Stimulated activated CD4-positive, alpha-beta T cell treated with anti-CD3 and anti-CD28 coated beads, TNF-alpha, amount 100 ng/mL, for 4 hours (primary cell): ENCODE measurements at places on chromosomes 1 and 21.

DNA sequence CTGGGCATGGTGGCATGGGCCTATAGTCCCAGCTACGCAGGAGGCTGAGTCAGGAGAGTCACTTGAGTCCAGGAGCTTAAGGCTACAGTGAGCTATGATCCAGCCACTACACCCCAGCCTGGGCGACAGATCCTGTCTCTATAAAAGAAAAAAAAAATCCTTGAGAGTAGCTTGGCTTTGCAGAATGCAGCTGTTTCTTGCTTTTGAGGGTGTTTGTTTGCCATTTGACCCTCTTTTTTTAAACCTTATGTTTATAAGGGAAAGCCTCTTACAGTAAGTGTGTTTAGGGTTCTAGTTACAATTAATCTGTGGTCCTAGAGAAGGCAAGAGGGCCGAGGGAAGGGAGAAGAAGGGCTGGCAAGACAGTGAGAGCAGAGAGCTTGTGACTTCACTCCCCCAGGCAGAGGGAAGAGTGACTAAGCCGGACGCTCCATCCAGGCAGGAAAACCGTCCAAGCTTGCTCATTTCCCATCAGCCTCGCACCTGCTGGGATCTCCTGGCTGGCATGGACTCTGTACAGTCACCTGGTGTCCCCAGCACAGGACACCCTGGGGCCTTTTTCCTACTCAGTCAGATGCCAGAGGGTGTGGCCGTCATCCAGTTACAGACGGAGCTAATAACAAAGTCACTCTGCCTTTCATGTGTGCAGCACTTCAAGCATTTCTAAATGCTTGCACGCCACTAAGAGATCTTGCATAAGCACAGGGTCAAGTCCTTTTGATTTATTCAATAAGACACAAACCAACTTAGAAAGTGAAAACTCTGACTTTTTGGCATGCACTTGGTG is 55.5 kb upstream of the PSEN2 start:
- no peak for DNase-seq

DNA sequence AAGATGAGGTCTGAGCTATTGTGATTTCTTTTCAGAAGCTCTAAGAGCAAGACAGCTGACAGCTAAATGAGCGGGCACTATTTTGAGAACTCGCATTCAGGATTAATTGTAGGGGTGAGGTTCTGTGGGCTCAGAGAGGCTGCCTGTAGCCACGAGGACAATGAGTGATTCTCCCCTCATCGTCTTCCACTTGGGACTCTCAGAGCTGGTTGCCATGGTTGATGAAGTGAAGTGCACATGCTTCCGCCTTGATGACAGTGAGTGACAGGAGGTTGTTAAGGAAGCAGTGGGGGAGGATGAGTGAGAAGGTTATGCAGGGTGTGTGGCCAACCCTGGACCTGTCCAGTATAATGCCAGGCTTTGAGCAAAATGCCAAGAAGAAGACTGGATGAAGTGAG is 341.7 kb downstream of the PCP4 start:
- no peak for DNase-seq

- no peak for DNase-seq
Measured at GRCh38 chr1:1212780-1213344, 1.1 kb downstream of the TNFRSF4 start.

GRCh38 chr1:56180520-56181190 is 398.7 kb downstream of the PLPP3 start:
- DNase-seq: no peak

- no peak for DNase-seq
Measured at GRCh38 chr1:112754116-112754628, 39.0 kb upstream of the PPM1J start.

DNA sequence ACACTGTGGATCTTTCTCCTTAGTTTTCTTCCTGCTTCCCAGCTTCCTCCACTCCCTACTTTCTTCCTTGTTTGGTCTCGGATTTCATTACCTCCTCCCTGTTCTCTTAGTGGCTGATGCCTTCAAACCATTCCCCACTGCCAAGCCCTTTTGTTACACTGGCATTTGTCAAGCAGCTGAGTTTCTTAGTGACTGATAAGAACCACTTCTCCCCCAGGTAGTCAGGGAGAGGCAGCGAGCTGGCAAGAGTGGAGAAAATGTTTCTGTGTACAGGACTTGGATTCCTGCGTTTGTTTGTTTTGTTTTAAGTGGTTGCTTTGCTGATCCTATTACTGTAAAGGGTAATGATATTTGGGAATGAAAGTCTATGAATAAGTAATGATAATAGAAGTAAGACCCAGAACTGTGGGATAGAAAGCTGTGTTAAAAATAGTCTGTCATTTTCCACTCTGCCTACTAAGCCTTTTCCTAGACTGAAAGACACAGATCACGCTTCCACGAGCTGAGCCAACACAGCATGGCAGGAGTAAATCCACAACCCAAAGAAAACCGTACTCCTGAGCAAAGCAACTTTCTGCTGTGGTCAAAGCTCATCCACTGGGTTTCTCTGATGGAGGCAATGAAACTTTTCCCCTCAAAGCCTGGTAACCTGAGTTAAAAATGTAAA is 10.1 kb upstream of the SERTAD4 start:
- no peak for DNase-seq

GRCh38 chr21:41957991-41958766 is 4.4 kb upstream of the C2CD2 start:
- no peak for DNase-seq

GRCh38 chr1:115927971-115928370 is 48.3 kb upstream of the SLC22A15 start:
- no peak for DNase-seq

- no peak for DNase-seq
Measured at GRCh38 chr1:4025752-4026151, 125.7 kb upstream of the C1orf174 start.

DNA sequence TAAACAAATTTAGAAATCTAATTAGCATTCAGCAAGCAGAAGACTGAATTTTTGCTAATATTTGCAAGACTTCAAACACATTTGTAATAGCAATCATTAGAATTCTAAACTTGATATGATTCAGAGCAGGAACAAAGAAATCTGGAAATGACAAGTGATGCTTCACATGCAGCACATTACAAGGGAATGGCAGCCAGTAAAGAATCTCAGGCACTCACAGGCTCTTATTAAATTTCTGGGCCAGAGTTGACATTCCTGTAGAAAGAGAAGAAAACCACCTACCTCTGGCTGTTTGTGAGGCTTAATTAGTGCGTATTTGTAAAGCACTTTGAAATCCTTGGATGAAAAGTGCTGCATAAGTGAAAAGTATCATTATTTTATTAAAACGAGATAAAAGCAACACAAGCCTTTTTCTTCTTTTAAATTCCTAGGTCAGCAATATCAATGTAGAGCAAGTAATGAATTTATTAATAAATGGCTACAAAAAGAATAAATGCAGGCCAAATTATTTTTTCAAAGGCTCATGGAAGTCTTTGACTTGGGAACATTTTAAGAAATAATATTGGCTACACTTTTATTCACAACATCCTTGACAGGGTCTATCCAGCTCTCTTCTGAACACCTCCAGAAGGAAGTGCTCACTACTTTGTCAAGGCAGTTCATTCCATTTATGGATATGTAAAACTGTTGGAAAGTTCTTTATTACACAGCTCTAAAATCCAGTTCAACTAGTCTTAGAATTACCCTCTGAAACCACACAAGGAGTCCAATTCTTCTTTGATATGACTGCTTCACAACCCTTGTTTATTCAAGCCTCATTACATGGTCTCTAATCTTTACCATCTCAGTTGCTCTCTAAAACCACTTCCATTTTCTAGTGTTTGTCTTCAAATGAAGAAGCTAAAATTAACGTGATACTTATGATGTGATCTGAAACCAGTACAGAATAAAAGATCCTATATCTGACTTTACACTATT is 32.1 kb upstream of the SCYL3 start:
- DNase-seq: no peak

DNA sequence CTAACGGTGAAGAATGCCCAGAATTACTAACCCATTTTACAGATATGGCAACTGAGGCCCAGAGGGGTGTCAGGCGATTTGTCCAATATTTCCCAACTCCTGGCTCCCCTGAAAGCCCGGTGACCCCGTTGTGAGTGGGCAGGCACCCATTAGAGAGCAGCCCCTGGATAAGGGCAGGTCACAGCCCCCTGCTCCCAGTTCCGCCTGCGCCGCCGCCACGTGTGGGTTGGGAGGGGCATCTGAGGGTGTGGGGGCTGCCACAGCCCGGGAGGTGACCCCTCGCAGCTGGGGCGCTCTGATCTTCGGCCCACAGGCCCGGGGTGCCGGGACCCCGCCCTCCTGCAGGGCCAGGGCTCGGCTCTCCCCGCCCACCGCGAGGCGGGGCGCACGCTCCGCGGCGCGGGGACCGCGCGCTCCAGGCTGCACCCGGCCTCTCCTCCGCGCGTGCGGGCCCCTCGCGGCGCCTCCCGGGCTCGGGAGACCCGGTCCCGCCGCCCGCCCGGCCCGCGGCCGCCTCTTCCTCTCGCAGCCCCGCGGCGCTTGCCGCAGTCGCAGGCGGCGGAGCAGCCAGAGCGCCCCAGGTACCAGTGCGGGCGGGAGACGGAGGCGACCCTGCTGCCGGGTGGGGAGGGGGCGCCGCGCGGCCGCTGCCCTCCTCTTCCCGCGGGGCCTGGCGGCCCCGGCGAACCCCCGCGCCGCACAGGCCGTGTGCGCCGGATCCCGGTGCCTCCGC is at the start of gene HTR6:
TSS of gene HTR6 (plus strand) at position 423 of the 733 bp plus-strand sequence. CDS start 879 bp downstream, outside the sequence.
- DNase-seq: no peak

GRCh38 chr1:112244131-112244530 is 151.9 kb upstream of the CTTNBP2NL start:
- DNase-seq: no peak

DNA sequence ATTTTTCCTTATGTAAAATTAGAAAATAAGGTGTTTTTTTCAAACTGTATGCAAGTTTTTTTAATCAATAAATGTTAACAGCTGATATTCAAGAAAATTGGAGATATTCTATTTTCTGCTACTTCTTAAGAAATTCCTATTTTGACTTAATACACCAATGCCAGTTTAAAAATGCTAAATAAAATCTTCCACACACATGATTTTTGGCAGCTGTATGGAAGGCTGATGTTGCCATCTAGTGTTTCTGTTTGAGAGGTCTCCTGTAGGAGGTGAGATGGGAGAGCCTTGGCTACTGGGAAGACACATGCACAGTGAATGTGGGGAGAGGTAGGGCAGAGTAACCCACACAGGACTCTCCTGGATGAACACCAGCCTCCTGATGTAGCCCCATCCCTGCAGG is 29.2 kb upstream of the OR2B11 start:
- DNase-seq: no peak

GRCh38 chr1:92274939-92275338 is 23.8 kb downstream of the GLMN start:
- no peak for DNase-seq

- DNase-seq: no peak
Measured at GRCh38 chr1:109996476-109996875, 11.9 kb downstream of the AHCYL1 start.

GRCh38 chr1:61461406-61462384 is 263.2 kb downstream of the TM2D1 start:
- DNase-seq: no peak

- no peak for DNase-seq
Measured at GRCh38 chr1:91591175-91591974, 90.7 kb downstream of the CDC7 start.

GRCh38 chr21:43262427-43262826 is 93.6 kb downstream of the CRYAA start:
- DNase-seq: no peak

GRCh38 chr21:23008601-23009202 is 2010.5 kb downstream of the NCAM2 start:
- no peak for DNase-seq

GRCh38 chr1:15210651-15211375 is 36.2 kb upstream of the FHAD1 start:
- DNase-seq: no peak

DNA sequence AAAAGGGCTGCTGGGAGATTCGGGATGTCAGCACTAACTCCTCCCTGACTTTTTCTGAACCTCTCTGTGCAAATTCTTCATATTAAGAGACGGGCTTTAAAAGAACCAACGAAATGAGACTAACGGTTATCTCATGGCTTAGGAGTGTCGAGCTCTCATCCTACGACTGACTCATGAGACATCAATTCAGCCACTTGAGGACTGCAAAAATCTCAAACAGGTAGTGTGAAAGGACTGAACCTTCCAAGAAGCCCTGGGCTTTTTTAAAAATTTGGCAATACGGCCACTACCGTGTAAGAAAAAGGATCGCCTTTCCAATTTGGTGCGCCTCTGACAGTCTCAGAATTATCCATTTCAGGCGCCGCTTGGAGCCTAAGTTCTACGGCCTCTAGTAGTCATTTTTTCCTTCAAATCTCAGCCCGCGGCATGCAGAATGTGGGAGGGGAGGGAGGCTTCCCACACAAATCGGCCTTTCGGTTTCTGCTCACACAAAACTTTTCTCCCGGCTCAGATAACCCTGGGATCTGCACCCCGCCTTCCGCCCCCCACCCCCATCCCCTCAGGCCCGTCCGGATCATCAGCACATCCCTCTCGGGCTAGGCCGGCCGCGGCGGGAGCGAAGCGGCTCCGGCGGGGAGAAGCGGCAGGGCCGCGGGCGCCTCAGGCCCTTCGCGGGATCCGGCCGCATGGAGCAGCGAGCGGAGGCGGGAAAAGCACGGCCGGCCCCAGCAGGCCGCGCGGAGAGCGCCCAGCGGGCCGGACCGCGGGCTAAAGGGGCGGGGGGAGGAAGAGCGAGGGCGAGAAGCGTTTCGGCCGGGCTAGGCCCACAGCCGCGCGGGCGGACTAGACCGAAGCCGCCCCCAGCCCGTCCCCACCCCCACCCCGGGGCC is 618 bp downstream of the HNRNPR start:
- peak; percentile 41 for DNase-seq

DNA sequence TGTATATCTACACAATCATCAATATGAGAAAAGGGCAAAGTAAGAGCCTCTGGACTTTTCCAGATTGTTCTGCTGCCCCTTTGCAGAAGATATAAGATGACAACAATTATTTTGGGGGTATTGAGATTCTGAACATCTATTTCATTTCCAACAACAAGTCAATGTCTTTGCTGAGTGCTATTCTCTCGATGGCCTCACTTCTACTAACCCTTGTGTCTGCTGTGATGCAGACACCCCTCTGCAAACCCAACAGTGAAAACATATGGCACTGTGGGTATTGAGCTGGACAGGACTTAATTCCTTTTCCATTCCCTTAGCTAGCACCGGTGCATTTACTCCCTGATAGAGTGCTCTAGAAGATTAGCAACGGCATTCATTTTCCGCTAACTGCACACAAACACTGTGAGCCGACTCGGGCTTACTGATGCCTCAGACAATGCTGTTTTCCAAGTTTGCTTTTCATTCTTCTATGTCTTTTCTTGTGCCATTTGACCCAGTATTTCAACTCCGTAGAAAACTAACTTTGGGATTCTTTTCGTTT is 33.4 kb upstream of the SMYD2 start:
- no peak for DNase-seq
